KG1 (cell line): ENCODE measurements at places on chromosomes 6 and 20.

GRCh38 chr6:72952808-72953630 is 272.3 kb downstream of the KHDC1L start:
- no peak for DNase-seq

- DNase-seq, result no peak
Measured at GRCh38 chr6:47129129-47129528, 87.0 kb upstream of the ADGRF1 start.

- no peak for DNase-seq
Measured at GRCh38 chr6:90184334-90185298, 112.0 kb downstream of the BACH2 start.

DNA sequence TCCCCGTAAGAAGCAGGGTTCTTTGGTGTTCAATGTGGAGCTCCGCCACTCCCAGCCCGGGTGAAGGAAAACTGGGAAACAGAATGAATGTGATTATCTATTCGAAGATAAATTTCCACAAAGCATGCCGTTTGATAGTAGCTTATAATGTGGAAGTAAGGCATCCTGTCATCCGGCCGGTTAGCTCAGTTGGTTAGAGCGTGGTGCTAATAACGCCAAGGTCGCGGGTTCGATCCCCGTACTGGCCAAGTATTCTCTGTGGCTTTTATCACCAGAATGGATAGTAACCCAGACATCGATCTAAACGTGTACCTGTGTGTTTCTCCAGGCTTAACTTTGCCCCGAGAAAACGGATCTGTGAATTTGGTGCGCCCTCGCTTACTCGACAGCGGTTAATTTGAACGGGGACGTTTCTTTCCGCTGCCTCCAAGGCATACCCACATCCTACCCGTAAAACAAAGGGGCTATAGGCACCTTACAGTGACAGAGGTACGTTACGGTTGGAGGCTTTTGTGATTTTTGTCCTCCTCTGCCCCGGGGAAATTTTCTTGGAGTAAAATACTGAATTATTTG is 215.2 kb upstream of the ZNF184 start:
- peak; percentile 93 for DNase-seq

GRCh38 chr20:36792422-36792821 is 18.9 kb upstream of the DSN1 start:
- no peak for DNase-seq

- DNase-seq, result no peak
Measured at GRCh38 chr20:22807646-22808244, 223.4 kb upstream of the FOXA2 start.

- no peak for DNase-seq
Measured at GRCh38 chr20:41540459-41540858, 77.7 kb downstream of the CHD6 start.
